ENCODE measurements at places on chromosomes 16 and 17. TPM values are rescaled to one million over a fixed set of nuclear protein-coding genes. Genes with fewer than 3 reads are reported as not detected.

GRCh38 chr17:2054512-2055291 is at the start of gene HIC1:
Gene HIC1 (plus strand): TSS chr17:2055103. CDS start chr17:2056691, 1,588 bp downstream.
- H3K4me3 ChIP-seq: peak within 1 kb of the TSS; percentile 73
- H3K27ac ChIP-seq: peak within 1 kb of the TSS; percentile 88
- H3K4me1 ChIP-seq: peaks cover 72% of the 10 kb centered on the region
- H3K36me3 ChIP-seq: no peaks in the 10 kb centered on the region
- H3K27me3 ChIP-seq: peaks cover 34% of the 10 kb centered on the region
- DNase-seq: peak; percentile 90

Gene KRTAP9-4
- not detected for total RNA-seq

Gene TBC1D3D
- total RNA-seq: not detected

Gene ZDHHC1
- 6.6 TPM for total RNA-seq

GRCh38 chr17:67417507-67417906 is 40.4 kb downstream of the PITPNC1 start:
- H3K4me3 ChIP-seq: no peak overlapping the region
- no peaks in the 10 kb centered on the region for H3K4me1 ChIP-seq
- H3K36me3 ChIP-seq: no peaks in the 10 kb centered on the region
- H3K27ac ChIP-seq: no peak overlapping the region
- no peak for DNase-seq
- H3K27me3 ChIP-seq: no peaks in the 10 kb centered on the region

DNA sequence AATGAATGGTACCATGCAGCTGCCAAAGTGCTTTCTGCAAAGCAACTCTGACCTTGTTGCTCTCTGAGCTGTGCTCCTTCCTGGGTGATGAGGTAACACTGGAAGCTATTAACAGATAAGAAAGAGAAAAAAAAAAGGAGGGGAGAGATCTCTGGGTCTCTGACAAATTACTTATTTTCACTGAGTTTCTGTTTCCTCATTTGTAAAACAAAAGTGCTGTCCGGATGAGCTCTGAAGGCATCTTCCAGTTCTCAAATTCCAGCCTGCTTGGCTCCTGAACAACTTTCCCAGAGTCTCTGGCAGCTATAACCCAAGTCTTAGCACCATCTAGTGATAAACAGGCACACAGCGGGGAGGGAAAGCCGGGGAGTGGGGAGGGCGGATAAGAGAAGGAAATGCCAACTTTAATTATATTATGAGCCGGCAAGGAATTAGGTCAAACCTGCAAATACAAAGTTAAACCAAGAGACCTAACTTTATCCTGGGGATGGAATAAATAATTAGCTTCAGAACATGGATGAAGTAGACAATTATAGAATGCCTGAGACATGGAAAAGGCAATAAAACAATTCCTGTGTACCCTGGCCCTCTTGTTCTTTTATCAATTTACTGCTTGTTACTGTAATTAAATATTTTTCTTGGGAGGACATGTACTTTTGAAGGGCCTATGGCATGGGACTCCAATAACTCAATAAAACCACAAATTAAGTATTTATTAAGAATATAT is 61.3 kb upstream of the KIFC3 start:
- H3K36me3 ChIP-seq: no peaks in the 10 kb centered on the region
- H3K27ac ChIP-seq: no peak overlapping the region
- peak; percentile 77 for DNase-seq
- no peaks in the 10 kb centered on the region for H3K4me1 ChIP-seq

Gene MRTFB
- total RNA-seq: 42.2 TPM

- H3K27ac ChIP-seq: peak overlapping the region; percentile 35
- H3K4me3 ChIP-seq: no peak overlapping the region
- H3K27me3 ChIP-seq: no peaks in the 10 kb centered on the region
- DNase-seq: peak; percentile 82
- peaks cover 10% of the 10 kb centered on the region for H3K4me1 ChIP-seq
These were observed 23.9 kb upstream of the FMNL1 start for GRCh38 chr17:45197555-45198334.

GRCh38 chr17:39104046-39104445 is 47.4 kb downstream of the PLXDC1 start:
- no peak for DNase-seq
- no peak overlapping the region for H3K27ac ChIP-seq
- peaks cover 6% of the 10 kb centered on the region for H3K4me1 ChIP-seq
- H3K4me3 ChIP-seq: no peak overlapping the region

GRCh38 chr17:7932483-7932891 is 481 bp downstream of the CNTROB start:
- no peak for DNase-seq
- H3K4me1 ChIP-seq: peaks cover 21% of the 10 kb centered on the region
- H3K4me3 ChIP-seq: peak overlapping the region; percentile 91
- no peaks in the 10 kb centered on the region for H3K36me3 ChIP-seq
- H3K27me3 ChIP-seq: no peaks in the 10 kb centered on the region

DNA sequence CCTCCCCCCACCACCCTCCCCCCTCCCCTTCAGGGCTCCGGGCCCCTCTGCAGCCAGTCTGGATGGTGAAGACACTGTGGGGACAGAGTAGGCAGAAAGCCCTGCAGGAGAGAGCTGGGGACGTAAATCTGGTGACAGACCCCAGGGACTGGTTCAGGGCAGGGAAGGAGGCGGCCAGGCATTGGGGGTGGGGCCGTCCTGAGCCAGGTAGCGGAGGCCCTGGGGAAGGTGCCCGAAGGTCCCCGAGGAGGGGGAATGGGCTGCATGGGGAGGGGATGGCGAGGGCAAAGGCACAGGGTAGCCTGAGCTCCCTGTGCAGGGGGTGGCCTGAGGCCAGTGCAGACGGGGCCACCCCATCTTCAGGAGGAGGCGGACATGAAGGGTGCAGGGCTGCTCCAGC is 26.3 kb upstream of the CACNA1H start:
- H3K27me3 ChIP-seq: no peaks in the 10 kb centered on the region
- no peaks in the 10 kb centered on the region for H3K4me1 ChIP-seq
- DNase-seq: no peak
- H3K27ac ChIP-seq: no peak overlapping the region
- no peaks in the 10 kb centered on the region for H3K36me3 ChIP-seq

GRCh38 chr16:52090080-52090479 is 456.9 kb downstream of the TOX3 start:
- no peak overlapping the region for H3K4me3 ChIP-seq
- DNase-seq: no peak
- no peaks in the 10 kb centered on the region for H3K27me3 ChIP-seq
- H3K4me1 ChIP-seq: no peaks in the 10 kb centered on the region
- H3K36me3 ChIP-seq: no peaks in the 10 kb centered on the region

DNA sequence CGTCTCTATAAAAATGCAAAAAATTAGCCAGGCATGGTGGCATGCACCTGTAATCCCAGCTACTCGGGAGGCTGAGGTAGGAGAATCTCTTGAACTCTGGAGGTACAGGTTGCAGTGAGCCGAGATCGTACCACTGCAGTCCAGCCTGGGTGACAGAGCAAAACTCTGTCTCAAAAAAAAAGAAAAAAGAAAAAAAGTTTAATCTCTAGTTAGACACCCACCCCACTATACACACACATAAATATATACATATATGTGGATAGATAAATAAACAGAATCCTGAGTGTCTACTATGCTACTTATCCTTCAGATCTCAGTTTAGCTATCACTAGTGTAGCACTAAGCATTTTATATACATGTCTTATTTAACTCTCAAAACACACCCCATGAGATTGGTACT is 18.7 kb downstream of the ITGAL start:
- no peak overlapping the region for H3K4me3 ChIP-seq
- no peaks in the 10 kb centered on the region for H3K4me1 ChIP-seq
- DNase-seq: no peak
- H3K27ac ChIP-seq: no peak overlapping the region
- H3K27me3 ChIP-seq: no peaks in the 10 kb centered on the region

Gene ABCC3
- total RNA-seq: 683 TPM

GRCh38 chr17:43350888-43351361 is 47.9 kb upstream of the ARL4D start:
- no peaks in the 10 kb centered on the region for H3K36me3 ChIP-seq
- no peaks in the 10 kb centered on the region for H3K27me3 ChIP-seq
- DNase-seq: no peak
- H3K4me1 ChIP-seq: no peaks in the 10 kb centered on the region

DNA sequence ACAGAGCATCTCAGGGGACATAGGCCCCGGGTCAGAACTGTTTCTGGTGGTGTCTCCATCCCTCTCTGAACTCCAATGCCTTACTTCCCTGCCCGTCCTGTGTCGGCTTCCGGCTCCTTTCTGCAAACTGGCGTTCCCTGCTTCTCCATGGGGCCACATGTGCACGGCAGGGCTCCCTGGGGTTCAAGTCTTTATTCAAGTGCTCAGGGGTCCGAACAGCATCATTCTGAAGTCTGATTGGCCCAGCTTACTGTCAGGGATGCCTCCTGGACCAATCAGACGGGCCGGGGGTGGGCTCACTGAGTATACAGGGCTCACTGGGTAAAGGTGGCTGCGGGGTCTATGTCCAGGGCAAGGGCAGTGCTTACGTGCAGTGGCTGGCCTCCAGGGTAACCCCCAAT is 17.1 kb downstream of the C16orf82 start:
- no peaks in the 10 kb centered on the region for H3K27me3 ChIP-seq
- H3K36me3 ChIP-seq: no peaks in the 10 kb centered on the region
- no peak overlapping the region for H3K4me3 ChIP-seq
- no peaks in the 10 kb centered on the region for H3K4me1 ChIP-seq

- H3K4me3 ChIP-seq: no peak overlapping the region
- H3K27me3 ChIP-seq: no peaks in the 10 kb centered on the region
- DNase-seq: no peak
- H3K36me3 ChIP-seq: no peaks in the 10 kb centered on the region
- H3K4me1 ChIP-seq: no peaks in the 10 kb centered on the region
These were observed 42.2 kb downstream of the VAC14 start for GRCh38 chr16:70758786-70759185.

- peak overlapping the region; percentile 90 for H3K4me3 ChIP-seq
- H3K36me3 ChIP-seq: no peaks in the 10 kb centered on the region
- DNase-seq: no peak
- peak overlapping the region; percentile 95 for H3K27ac ChIP-seq
- H3K27me3 ChIP-seq: no peaks in the 10 kb centered on the region
These were observed 759 bp downstream of the ELAC2 start for GRCh38 chr17:13016881-13017654.

Gene SMIM5
- total RNA-seq: 68.8 TPM

Gene C16orf89
- not detected for total RNA-seq

Gene PIRT
- total RNA-seq: 0.83 TPM

DNA sequence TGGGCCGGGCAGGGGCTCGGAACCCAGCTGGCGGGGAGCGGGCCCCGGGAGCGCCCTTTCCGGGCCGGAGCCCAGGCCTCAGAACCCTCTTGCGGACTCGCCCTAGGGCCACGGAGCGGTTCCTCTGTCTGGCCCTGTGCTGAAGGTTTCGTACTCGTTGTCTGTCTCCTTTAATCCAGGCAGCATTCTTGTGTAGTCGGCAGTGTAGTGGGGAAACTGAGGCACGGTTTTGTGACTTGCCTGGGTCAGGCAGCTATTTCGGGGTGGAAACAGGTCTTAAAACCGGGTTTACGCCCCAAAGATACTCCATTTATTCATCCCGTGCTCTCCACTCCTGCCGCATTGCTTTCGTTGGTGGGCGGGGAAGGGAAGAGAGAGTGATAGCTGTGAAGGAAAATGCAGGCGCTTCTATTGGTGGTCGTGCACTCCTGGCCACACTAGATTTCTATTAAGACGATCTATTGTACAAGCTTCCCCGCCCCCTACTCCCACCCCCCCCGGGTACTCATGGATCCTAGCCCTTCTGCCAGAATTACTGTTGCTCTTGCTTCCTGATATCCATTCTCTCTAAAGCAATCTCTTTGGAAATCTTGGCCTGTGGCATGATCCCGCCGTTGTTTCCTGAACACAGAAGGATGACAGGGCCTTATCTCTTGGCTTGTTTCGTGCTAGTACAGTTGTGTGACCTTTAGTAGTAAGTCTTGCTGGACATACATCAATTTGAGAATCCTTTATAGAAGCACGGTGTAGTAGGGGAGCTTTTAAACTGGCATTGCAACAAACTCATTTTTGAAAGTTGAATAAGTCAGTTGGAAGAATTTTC is 751 bp downstream of the DCAF7 start:
- no peaks in the 10 kb centered on the region for H3K27me3 ChIP-seq
- peak overlapping the region; percentile 97 for H3K4me3 ChIP-seq
- H3K27ac ChIP-seq: peak overlapping the region; percentile 92
- H3K4me1 ChIP-seq: peaks cover 15% of the 10 kb centered on the region

DNA sequence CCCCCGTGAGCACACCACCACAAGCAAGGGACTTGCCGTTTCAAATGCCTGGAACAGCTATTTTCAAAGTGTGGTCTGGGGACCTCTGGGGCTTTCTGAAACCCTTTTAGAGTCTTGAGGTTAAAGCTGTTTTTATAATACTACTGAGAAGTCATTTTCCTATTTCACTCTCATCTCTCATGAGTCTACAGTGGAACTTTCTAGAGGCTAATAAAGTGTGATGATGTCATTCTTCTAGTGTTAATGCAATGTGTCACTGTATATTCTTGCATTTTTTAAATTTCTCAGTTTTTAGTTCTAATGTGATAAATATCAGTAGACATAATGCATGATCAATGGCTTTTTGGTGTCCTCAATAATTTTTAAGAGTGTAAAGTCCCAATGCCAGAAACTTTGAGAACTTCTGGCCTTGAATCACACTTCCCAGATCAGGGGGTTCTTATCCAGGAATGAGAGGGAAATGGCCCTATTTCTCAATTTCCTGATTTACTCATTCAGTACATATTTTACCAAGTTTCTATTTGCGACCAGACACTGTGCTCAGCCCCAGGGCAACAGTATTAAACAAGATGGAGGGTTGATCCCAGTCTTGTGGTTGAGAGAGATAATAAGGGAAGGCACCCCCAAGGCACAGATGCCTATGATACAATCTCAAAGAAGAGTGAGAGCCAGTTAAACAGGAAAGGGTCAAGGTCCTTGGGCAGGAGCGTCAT is 444.0 kb downstream of the HS3ST3B1 start:
- H3K36me3 ChIP-seq: no peaks in the 10 kb centered on the region
- no peak for DNase-seq
- no peak overlapping the region for H3K27ac ChIP-seq
- no peak overlapping the region for H3K4me3 ChIP-seq

DNA sequence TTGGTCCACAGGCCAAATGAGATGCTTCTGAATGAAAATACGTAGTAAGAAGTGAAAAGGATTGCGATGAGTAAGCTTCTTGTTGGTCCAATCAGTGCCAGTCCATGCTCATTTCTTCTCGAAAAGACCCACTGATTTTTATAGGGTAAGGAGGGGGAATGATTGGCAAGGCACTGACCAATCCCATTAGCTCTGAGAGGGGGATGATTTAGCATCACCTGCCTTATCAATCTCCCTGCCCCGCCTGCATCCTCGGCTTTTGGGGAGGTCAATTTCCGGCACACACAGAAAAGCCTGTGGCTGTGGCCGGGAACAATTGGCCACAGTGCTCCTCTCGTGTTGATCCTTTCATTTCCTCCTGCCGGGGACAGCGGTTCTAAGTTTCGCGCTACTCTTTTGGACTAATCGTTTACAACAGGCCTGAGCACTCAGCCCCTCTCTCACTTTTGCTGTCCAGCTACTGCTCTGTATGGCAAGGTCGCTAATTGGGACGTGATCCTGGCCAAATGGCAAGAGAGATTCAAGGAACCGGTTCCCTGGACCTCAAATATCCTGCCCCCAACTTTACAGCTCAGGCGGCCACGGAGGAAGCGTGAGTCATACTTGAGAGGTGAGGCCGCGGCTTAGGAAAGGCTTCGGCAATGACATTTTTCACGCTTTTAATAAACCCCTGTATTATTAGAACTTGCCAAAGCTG is 43.1 kb downstream of the TBX4 start:
- no peaks in the 10 kb centered on the region for H3K27me3 ChIP-seq
- H3K36me3 ChIP-seq: no peaks in the 10 kb centered on the region
- no peak overlapping the region for H3K4me3 ChIP-seq
- no peak overlapping the region for H3K27ac ChIP-seq
- no peaks in the 10 kb centered on the region for H3K4me1 ChIP-seq
- no peak for DNase-seq

GRCh38 chr16:80174416-80174815 is 366.4 kb upstream of the DYNLRB2 start:
- H3K4me1 ChIP-seq: no peaks in the 10 kb centered on the region
- no peak overlapping the region for H3K27ac ChIP-seq
- H3K36me3 ChIP-seq: no peaks in the 10 kb centered on the region
- DNase-seq: no peak
- no peak overlapping the region for H3K4me3 ChIP-seq
